ENCODE measurements at places on chromosomes 7 and 10.

DNA sequence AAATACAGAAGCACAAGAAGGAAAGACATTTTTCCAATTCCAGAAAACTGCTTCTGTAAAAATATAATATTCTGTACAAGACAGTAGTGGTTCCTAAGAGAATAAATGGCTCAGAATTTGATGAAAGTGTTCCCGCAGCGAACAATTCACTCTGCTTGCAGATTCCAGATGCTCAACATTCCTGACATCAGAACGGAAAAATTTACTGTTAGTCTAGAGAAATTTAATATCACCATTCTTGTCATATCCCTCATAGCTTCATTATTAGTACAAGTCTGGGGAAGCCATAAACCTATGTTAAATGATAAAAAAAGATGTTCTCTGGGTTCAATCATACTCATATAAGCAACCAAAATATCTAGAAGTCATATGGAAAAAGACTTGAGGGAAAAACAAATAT, 83.6 kb downstream of the MPP7 start:
- no peak for DNase-seq

DNA sequence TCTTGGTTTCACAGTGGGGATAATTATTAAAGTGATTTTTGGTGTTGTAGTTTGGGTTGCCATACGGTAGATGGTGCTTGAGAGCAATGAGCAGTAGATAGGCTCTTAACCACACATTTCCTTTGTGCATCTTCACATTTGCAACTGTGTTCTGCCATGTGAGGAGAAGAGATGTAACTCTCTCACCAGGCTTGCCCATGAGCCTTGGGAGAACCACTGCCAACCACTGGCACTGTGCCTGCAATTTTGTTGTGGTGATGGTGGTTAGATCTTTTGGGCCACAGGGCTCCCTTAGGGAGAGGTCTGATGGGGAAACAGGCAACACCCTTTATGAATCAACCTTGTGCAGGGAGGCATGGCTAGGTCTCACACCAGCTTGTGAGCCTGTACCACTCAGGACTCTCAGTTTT, 204.3 kb downstream of the CCDC7 start:
- DNase-seq: no peak

GRCh38 chr10:102090772-102091171, 25.6 kb downstream of the HPS6 start:
- DNase-seq: no peak

- no peak for DNase-seq
Measured at GRCh38 chr7:41822259-41822817, 119.4 kb upstream of the INHBA start.

DNA sequence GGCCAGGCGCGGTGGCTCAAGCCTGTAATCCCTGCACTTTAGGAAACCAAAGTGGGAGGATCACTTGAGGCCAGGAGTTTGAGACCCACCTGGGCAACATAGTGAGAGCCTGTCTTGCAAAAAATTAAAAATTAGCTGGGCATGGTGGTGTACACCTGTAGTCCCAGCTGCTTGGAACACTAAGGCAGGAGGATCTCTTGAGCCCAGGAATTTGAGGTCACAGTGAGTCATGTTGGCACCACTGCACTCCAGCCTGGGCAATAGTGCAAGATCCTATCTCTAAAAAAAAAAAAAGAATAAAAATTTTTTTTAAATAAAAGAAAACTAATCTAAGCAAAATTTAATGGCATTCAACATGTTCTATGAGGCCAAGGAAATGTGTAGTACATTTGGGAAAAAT, 44.9 kb upstream of the UBN2 start:
- no peak for DNase-seq

DNA sequence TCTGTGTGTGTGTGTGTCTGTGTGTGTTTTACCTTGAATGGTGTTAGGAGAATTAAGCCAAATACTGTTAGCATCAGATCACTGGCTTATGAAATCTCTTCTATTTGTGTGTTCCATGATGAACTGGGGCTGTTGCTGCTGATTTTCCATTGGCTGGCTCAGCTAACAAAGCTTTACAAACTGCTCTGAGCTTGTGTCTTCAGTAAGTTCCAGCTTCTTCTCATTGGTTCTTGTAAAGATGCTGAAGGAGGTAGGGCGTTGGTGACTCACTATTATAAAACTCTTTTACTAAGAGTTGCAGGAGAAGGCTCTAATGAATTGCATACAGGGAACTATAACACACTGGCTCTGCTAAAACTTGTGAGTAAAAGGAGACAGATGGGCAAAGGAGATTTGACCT, 136.4 kb upstream of the PRKCQ start:
- DNase-seq: no peak

- DNase-seq: no peak
Measured at GRCh38 chr7:47970761-47971160, 8.7 kb downstream of the HUS1 start.

GRCh38 chr7:105244594-105244993, 144.1 kb downstream of the SRPK2 start:
- no peak for DNase-seq

DNA sequence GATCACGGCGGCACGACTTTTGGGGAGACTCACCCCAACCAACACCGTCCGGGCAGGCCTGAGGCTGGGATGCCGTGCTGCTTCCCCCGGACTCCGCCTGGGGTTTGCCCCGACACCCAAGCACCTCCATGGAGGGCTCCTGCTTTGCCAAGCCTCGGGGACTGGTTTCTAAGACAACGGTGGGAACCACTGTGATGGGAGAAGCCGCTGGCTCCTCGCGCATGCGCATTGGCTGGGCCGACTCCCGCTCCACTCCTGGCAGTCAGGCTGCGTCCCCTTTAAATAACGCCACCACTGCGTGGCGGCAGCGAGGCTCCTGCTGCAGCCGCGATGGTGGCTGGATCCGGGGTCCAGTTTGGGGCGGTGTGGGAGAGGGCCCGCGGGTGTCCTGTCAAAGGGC, 201.0 kb downstream of the ZNF716 start:
- no peak for DNase-seq

DNA sequence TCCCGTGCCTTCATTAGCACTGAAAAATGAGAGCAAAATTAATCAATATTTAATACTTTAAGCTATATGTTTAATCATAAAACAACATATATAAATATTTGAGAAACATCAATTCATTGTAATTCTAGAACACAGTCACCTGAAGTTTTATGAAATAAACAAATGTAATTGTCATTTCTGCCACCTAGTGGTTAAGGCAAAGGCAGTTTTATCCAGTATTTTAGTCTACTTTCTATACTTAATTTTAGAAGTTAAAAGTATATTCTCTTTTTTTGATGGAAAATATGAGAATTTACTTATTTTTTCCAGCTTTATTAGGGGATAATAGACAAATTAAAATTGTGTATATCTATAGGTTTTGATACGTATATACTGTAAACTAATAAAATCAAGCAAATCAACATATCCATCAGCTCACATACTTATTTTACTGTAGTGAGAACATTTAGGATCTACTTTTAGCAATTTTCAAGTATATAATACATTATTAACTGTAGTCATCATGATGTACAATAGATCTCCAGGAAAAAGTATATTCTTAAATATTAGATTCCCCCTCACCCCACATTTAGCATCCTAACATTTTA, 16.9 kb downstream of the PCGF6 start:
- DNase-seq: no peak

DNA sequence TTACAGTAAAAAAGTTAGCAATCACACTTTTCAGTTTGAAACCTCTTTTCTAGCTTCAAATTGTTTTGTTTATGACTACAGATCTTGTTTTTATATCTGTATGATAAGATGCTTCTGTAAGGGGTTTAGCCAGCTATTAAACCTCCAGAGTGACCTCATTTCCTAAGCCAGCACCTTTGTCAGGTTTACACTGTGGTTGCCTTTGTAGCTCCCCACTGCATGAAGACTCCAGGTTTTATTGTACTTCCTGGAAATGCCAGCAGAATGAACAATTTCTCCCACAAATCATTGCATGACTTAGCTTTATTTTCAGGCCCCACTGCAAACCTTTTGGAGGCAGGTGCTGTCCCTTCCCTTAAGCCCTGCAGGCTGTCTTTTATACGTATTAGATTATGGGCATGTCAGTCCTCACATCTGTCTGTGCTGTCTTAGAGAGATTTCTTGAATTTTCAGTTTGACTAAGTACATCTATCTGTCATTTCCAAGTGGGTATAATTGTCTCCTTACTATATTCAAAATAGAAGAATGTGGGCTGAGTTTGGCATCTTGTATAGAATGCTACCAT, 8.2 kb upstream of the AGR3 start:
- no peak for DNase-seq

DNA sequence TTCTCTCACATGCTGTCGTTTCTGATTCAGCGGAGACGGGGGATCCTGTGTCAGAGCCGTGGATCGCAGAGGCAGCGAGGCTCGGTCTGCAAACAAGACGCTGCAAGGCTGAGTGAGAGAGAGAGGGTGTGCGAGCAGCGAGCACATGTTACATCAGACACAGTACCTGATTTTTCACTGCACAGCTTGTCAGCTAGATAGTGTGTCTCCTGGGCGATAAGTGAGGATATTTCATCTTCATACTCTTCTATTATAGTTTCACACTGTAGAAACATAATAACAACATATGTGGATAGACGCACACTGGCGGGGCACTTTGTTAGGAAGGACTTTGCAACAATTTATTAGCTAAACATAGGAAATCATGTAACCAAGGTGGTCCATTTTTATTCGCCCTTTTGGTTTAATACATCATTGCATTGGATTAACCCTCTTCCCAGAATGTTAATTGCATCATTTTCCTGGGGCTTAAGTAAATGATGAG, 39.5 kb downstream of the CNPY1 start:
- DNase-seq: no peak

- no peak for DNase-seq
Measured at GRCh38 chr7:41103331-41103730, 599.6 kb downstream of the INHBA start.

DNA sequence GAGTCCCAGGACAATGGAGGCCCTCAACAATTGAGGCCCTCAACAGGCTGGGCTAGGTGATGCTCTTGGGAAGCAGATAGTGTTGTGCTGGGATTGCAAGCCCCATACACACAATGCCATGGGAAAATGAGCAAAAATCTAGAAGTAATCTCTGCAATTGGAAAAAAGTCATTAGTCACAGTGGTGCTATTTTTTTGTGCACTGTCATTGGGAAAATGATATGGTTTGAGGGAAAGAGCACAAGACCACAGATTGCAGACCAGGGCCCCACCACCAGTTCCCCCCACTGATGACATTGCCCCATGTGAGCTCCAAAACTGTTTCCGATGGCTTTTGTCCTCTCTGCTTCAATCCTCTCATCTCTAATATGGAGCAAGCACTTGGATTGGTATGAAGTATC, 1.9 kb downstream of the KCTD7 start:
- no peak for DNase-seq

- no peak for DNase-seq
Measured at GRCh38 chr10:5480162-5480941, 19.0 kb downstream of the CALML5 start.

GRCh38 chr10:47152861-47153349, 147.1 kb upstream of the GDF10 start:
- no peak for DNase-seq

DNA sequence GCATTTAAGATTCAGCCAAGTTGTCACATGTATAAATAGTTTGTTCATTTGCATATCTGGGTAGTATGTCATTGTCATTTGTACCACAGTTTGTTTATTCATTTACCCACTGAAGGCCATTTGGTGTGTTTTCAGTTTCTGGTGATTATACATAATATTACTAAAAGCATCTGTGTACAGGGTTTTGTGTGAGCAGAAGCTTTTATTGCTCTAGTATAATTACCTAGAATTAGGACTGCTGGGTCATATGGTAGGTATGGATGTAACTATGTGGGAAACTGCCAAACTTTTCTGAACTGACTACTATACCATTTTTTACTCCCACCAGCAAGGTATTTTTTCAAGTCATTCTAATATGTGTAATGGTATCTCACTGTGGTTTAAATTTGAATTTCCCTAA, 584.0 kb upstream of the GHITM start:
- no peak for DNase-seq

DNA sequence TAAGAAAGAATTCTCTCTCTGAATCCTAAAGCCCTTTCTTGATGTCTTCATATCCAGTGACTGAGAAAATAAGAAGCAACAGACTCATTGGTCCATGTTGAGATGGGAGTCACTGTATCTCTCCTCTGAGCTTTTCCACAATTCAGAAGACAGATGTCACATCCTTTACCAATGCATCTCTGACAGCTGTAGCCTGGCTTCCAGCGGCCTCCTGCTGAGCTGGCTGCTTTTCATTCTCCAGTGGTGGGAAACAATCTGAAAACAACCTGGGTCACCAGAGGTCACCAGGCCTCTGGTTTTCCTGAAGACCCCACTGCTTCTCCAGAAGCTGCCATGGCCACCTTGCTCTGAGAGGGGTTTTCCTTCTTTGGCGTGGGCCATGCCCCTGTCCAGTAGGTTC, 18.3 kb upstream of the RPA3 start:
- no peak for DNase-seq

GRCh38 chr10:121921238-121921931, 6.4 kb downstream of the ATE1 start:
- no peak for DNase-seq

- no peak for DNase-seq
Measured at GRCh38 chr7:6533893-6534495, 17.3 kb downstream of the GRID2IP start.

GRCh38 chr7:77222819-77223218, 23.2 kb upstream of the FGL2 start:
- no peak for DNase-seq

- DNase-seq: no peak
Measured at GRCh38 chr7:155225095-155225494, 72.6 kb upstream of the INSIG1 start.

DNA sequence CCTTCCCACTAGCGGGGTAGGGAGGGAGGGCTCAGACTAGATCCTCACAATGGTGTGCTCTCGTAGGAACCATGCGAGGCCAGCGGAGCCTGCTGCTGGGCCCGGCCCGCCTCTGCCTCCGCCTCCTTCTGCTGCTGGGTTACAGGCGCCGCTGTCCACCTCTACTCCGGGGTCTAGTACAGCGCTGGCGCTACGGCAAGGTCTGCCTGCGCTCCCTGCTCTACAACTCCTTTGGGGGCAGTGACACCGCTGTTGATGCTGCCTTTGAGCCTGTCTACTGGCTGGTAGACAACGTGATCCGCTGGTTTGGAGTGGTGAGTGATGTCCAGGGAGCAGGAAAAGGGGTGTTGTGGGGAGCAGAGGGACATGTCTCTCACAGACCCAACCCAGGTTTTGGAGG, 5.6 kb downstream of the ZDHHC16 start:
- DNase-seq: no peak

DNA sequence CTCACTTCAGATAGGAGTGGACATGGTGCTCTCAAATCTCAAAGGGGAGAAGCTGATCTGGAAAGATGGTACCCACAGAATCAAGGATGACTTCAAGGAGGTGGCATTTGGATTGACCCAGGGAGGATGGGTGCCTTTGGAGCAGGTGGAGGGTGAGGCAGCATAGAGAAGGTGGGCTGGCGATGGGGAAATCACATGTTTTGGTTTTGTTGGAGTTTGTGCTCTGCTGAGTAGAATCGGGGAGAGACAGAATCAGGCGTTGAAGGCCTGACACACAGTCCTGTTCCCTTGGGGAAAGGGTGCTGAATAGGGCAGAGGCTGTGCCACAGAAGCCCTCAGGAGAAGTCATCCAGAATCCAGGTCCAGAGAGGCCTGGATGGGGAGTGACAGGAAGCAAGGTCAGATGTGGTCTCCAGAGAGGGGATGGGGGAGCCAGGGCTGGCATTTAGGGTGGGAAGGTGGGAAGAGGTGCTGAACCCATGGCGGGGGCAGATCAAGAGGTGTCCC, 291.1 kb downstream of the GLRX3 start:
- DNase-seq: no peak

Measured in activated gamma-delta T cell treated with anti-CD3 and anti-CD28 coated beads, Interleukin-2, amount 50 U/mL, for 16 hours (primary cell).